ENCODE measurements at places on chromosomes 4 and X. TPM values are rescaled to one million over a fixed set of nuclear protein-coding genes. Genes with fewer than 3 reads are reported as not detected.

GRCh38 chrX:93229036-93229435, 444.3 kb downstream of the NAP1L3 start:
- DNase-seq: no peak

REELD1 gene
- total RNA-seq: 0.20 TPM

GRCh38 chrX:24241822-24242648, 71.8 kb downstream of the SUPT20HL2 start:
- no peak for DNase-seq

- no peak for DNase-seq
Measured at GRCh38 chr4:88420844-88421243, 36.1 kb upstream of the HERC5 start.

REPS2 gene
- total RNA-seq: not detected
